Progenitor cell of endocrine pancreas (in vitro differentiated cells): ENCODE measurements at places on chromosomes 2 and 18.

DNA sequence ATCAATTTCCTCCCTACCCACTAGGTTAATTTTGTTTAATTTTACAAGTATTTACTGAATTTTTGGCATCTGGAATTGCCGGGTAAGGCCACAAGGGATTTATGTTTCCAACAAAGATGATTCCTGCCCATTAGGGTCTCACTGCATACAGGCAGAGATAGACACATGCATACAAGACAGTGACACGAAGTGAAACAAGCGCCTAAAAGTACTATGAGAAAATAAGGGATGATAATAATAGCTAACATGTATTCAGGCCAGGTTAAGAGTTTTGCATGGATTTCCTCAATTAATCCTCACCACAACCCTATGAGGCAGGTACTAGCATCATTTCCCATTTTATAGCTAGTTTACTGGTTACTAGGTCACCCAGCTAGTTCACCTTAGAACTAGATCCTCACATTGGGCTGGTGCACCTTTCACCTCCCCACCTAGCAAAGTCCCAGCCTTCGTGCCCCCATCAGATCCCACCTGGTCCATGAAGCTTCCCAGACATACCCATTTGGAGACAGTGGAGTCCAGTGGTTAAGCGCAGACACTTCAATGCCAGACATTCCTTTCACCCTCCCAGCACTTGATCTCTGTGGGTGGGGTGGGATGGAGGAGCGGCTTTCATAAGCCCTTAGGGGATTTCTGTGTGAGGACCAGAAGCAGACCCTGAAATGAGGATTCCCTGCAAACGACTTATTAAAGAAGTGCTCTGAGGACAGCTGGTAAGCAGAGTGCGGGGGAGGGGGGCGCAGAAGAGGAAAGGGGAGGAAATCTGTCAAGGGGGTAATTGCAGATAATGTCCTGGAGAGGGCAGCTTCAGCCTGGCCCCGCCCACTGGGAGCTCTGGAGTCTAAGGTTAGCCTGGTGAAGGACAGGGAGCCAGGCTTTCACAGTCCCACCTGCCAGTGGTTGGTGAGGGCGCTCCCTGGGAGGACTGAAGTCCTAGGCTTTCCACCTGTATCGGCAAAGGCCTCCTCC lies 5.8 kb upstream of the DGUOK start:
- no peak for DNase-seq

DNA sequence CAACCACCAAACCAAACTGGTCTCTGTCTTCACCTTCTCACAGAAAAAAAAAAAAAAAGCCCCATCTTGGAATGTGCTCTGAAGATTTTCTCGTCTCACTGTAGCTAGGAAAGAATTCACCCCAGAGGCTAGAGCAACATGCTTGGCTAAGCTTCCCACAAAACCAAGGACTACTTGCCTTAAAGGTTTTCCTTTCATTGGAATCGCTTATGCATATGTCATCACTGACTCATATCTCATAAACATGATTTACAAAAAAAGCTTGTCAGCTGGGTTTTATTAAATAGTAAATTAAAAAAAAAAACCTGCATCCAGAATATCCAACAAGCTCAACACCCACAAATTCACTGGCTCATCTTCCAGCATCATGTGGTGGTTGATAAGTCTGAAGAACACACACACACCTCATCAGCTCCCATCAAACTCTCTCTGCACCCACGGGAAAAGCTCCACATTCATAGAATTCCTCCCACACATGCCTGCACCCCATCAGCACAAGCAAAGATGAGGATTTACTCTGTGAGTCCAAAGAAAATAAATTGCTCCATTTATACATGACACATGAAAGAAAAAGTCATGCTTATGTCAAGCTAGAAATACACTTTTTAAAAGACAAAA lies 182.0 kb upstream of the TRIB2 start:
- DNase-seq: no peak

- no peak for DNase-seq
Observed at GRCh38 chr2:234218266-234219045, 168.0 kb downstream of the SPP2 start.

- no peak for DNase-seq
Observed at GRCh38 chr2:5035057-5035488, 657.1 kb upstream of the SOX11 start.

GRCh38 chr2:100752628-100753333 lies 67.2 kb upstream of the NPAS2 start:
- no peak for DNase-seq

DNA sequence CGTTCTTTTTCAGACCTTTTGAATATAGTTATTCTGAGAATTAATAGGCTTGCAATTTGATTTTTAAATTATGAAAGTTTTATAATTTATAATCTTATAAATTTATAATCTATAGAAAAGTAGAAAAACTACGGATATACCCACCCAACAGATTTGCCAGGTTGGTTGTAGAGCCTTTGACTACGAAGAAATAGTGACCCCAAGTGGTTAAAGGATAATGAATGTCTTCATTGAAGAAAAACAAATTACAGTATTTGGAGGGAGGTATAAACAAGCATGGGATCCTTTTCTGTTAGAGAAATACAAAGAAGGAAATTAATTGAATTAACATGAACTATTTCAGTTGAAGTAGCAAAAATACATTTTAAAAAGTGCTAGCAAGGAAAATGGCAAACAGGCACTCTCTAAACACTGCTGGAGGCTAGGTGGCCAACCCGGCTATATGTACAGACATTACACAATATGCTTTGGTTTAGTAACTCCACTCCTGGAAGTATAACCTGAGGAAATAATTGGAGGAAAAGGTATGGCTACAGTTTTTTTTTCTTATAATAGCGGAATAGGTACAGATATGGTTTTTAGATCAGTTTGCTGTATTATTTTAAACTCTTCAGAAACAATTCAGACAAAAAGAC lies 110.9 kb downstream of the MIB1 start:
- DNase-seq: no peak

DNA sequence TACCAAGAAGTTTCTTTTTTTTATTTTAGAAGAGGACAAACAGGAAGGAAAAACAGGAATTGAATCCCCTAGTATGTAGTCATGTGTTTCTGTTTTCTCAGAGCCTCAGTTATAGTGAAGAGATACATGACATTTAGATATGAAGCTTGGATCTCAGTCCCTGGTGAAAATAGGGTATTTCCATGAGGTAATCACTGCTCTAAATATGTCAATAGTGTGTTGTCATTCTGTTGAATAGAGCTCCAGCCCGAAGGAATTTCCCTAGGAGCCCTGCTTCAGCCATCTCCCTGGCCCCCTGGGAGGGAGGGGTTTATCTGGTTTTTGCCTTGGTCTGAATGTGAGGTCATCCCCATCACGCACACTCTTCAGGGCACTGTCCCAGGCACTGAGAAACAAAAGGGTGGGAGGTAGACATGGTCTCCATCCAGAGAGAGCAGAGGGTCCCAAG lies 47.1 kb upstream of the REL start:
- no peak for DNase-seq

DNA sequence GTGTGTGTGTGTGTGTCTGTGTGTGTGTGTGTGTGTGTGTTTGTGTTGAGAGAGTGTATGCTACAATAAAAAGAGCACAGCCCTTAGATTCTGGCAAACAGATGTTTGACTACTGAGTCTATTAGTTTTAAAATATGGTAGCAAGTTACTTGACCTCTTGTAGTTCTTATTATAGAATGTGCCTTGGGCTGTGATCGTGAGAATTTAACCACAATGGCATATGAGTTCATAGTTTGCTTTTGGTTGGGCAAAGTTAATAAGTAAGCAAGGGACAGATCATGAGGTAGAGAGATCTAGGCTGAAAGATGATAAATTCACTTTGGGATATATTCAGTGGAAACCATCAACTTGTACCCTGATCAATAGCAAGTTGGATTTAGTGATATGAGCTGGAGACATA lies 334.3 kb upstream of the VWC2L start:
- no peak for DNase-seq

DNA sequence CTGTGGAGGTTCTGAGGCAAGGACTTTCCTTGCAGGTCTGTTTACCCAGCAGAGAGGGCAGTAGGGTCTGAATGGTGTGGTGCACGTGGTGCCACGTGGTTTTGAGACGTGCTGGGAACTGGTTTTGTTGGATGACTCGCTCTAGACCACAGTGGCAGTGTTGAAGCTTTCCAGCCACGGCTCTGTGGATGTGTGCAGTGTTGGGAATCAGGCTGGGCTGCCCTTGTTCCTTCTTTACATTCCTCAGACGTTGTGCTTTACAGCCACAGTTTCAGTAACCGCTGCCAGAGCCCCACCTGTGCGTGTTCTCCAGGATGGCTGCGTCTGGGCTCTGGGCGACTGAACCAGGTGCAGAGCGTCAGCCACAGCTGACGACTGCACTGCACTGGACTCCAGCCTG lies 8.2 kb downstream of the CTDP1 start:
- DNase-seq: no peak

DNA sequence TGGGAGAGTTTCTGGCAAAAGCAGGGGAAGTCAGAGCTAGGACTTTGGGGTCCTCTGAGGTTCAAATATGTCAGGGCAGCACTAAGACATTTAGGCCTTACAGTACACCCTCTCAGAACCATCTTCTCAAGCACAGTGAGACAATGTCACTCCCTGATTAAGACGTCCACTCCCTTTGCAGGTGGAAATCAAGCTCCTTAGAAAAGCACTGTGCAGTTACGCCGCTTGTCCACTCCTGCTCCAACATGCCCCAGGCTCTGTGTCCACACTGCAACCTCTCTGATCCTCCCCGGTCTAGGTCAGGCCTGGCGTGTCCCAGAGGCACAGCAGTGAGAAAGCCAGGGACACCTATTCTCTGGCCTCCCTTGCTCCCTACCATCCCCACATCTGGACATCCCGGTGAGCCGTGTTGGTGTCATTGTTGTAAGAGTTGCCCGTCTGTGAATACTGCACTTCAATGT lies 528.6 kb upstream of the ID2 start:
- DNase-seq: no peak

- DNase-seq: no peak
Observed at GRCh38 chr2:108616751-108617161, 82.5 kb downstream of the LIMS1 start.

GRCh38 chr18:452816-453215 lies 47.7 kb downstream of the COLEC12 start:
- no peak for DNase-seq

- no peak for DNase-seq
Observed at GRCh38 chr18:51559902-51560287, 362.4 kb upstream of the MEX3C start.

GRCh38 chr2:120439067-120439368 lies 93.1 kb downstream of the INHBB start:
- DNase-seq: no peak

- no peak for DNase-seq
Observed at GRCh38 chr18:57784034-57784800, 18.9 kb downstream of the ATP8B1 start.

DNA sequence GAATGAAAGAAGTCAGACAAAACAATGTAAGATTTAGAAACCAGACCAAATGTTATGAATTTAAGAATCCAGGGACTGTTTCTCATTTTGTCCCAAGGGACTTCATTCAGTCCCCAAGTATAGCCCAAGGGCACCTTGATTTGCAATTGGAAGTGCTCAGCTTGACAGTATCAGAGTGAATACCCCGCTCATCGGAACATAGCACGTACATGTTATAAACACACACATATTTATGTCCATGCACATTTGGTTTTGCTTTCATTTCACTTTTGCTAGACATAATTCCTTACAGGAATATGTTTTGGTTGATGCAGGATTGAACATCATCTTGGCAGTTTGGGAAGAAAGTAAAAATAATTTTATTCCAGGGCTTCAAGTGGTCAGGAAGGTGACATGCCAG lies 100.2 kb downstream of the PID1 start:
- no peak for DNase-seq
